Spleen (tissue), 13 donors: ENCODE measurements at places on chromosomes 6 and 20. TPM values are rescaled to one million over a fixed set of nuclear protein-coding genes. Genes with fewer than 3 reads are reported as not detected.

TMEM200A gene
- total RNA-seq, result 1.9 TPM

MRAP2 gene
- total RNA-seq, result 0.97 TPM

FOXC1 gene
- total RNA-seq, result 0.58 TPM

EMILIN3 gene
- total RNA-seq, result not detected

LY6G6C gene
- 0.77 TPM for total RNA-seq

COL9A3 gene
- 6.8 TPM for total RNA-seq

CALHM5 gene
- 2.5 TPM for total RNA-seq

LCA5 gene
- total RNA-seq, result 1.7 TPM

GJA10 gene
- not detected for total RNA-seq

PTCRA gene
- total RNA-seq, result 6.4 TPM

VSX1 gene
- total RNA-seq, result not detected

GSTA2 gene
- not detected for total RNA-seq

CLPSL1 gene
- total RNA-seq, result not detected

POLH gene
- 11.8 TPM for total RNA-seq

PGC gene
- not detected for total RNA-seq

DNMT3B gene
- 1.1 TPM for total RNA-seq

KIFC1 gene
- 1.2 TPM for total RNA-seq

PRND gene
- total RNA-seq, result not detected

GSTA4 gene
- 23.3 TPM for total RNA-seq

TNXB gene
- 59.3 TPM for total RNA-seq
